ENCODE measurements at places on chromosomes 7 and 10.

DNA sequence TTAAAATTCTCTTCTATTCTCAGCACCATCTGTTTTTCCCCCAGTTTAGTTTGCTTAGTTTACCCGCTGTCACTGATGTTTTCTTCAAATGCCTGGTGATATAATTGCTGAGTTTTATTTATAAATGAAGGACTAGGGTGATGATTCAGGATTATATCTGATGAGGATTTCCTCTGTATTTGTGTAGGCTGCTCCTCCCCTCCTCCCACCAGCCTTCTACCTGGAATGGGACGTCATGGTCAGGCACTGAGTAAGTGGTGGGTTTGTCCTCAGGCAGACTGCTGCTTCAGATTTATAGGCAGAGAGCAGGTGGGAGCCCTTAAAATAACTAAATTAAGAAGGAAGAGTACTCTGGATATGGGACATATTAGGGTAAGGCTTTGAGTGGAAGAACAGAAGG is 35.8 kb downstream of the PALS2 start:
- DNase-seq: no peak

GRCh38 chr7:37352251-37352880 is 96.3 kb downstream of the ELMO1 start:
- DNase-seq: no peak

- DNase-seq: no peak
These were observed 43.5 kb downstream of the MTPN start for GRCh38 chr7:135933509-135934188.

DNA sequence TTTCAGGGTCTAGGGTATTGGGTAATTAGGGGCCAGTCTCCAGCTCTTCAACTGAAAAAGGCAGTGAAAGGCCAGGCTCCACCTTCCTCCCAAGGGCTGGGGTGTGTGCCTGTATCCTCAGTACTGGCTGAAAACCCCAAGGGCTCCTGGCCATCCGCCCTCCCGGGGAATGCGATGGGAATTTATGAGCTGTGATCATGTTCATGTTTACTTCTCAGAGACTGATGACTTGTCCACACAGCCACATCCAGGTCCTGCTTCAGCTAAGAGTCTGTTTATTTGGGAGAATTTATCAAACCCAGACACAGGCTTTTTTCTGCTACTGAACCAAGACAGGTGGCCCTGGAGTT is 91.7 kb downstream of the CCDC3 start:
- no peak for DNase-seq

DNA sequence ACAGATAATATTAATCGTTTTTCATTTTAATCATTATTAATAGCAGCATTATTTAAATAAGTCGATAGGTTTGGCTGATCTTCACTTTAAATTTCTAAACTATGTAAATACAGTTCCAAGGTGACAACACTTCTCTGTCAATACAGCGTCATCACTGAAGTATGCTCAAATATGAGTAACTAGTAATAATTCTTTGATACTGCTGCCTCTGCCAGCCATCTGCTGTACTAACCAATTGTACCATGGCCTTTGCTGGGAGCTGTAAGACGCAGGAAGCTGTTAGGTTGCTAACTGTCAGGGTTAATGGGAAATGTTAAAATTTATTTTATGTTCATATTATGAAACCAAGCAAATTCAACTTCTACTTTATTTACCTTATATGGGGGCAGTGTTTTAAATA is 1650.5 kb upstream of the LRRTM3 start:
- DNase-seq: no peak

- DNase-seq: no peak
These were observed 183.1 kb upstream of the SEMA3E start for GRCh38 chr7:83832009-83832408.

DNA sequence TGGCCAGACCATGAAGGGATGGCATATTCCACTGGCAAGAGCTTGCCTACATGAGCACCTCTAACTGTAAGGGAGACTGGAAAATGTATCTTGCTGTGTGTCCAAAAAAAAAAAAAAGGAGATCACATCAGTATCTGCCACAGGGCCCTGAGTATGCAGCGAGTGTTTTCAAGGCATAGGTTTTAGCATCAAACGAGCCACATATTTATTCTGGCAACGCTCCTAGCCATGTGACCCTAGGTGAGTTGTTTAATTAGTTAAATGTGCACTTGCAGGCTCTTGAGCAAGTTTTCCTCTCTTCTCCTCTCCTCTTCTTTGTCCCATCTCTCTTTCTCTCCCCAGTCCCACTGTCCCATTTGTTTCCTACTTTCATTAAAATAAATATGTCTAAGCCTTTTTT is 428.7 kb upstream of the AKR1E2 start:
- DNase-seq: no peak

- no peak for DNase-seq
These were observed 135.4 kb upstream of the KMT2E start for GRCh38 chr7:104878577-104878976.

GRCh38 chr7:43868181-43868580 is 1.1 kb downstream of the MRPS24 start:
- DNase-seq: no peak

- no peak for DNase-seq
These were observed 111.0 kb downstream of the CDK6 start for GRCh38 chr7:92725161-92725925.

DNA sequence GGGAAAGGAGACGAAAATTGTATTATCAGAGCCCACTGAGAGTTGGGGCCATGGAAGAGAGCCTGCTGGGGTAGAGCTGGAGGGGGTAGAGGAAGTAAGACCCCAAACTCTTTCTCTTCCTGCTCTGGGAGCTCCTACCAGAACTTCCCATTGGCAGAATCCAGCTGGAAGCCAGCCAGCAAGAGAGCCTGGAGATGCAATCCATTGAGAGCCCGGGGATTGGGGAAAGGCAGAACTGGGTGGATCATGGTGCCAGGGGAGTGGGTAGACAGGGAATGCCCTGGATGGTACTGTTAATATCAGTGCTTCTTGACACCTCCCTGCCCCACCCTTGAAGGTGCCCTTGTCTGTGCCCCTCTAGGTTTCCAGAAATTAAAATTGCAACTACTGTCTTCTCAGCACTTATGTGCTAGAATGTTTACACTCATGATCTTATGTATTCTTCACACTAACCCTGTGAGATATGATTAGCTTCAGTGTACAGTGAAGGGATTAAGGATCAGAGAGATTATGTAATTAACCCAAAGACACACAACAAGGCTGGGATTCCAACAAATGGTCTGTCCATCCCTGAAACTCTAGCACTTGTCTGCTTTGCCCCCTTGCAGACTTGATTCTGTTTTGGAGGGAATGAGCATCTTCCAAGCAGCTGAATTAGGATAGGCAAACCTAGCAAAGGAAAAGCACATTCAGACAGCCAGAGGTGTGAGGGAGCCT is 154.1 kb downstream of the C10orf105 start:
- no peak for DNase-seq

- peak; percentile 5 for DNase-seq
These were observed 47.8 kb upstream of the JAZF1 start for GRCh38 chr7:28228396-28228795.

GRCh38 chr7:155450970-155451801 is 6.7 kb upstream of the EN2 start:
- DNase-seq: no peak

DNA sequence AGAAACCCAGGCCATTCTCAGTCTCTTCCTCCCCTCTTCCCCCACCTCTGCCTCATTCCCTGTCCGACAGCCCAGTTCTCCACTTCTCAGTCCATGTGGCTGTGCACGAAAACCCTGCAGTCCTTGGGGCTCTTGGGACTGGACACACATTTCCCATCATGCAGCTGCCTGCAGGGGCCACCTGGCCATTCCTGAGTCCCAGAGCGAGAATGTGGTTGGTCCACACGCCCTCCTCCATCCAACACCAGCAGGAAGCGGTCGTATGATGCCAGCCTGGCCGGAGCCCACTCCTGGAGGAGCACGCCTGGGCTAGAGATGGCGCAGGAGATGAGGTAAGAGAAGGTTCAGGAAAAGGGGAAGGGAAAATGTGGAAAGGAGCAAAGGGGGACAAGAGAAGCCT is 222.5 kb downstream of the USP6NL start:
- no peak for DNase-seq

GRCh38 chr10:11322698-11323097 is 288.8 kb downstream of the USP6NL start:
- no peak for DNase-seq

GRCh38 chr10:28587970-28588290 is 55.0 kb downstream of the WAC start:
- DNase-seq: peak; percentile 61

GRCh38 chr7:84677117-84677732 is 482.6 kb upstream of the SEMA3A start:
- DNase-seq: peak; percentile 23

All from choroid plexus epithelial cell (primary cell).